ENCODE measurements at places on chromosomes 16 and 17.

GRCh38 chr16:9567666-9568065, 476.2 kb downstream of the HAPSTR1 start:
- DNase-seq: no peak

DNA sequence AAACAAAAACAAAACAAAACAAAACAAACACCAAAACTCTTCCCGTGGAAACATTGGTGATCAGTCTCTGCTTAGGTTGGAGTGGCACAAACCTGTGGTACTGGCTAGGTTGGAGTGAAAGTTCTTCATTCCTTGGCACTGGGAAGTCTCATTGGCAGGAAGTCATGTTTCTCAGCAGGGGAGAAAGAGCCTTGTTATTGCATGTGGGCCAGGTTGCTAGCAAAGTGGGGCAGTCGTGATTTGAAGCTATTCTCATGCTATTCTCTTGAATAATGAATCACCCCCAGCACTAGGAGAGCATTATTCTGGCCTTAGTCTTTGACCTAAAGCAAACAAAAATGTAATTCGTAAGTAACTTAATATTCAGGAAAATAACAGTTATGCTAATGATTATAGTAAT, 24.3 kb upstream of the B4GALNT2 start:
- DNase-seq: no peak

GRCh38 chr16:64974381-64974780, 147.5 kb downstream of the CDH11 start:
- DNase-seq: no peak

DNA sequence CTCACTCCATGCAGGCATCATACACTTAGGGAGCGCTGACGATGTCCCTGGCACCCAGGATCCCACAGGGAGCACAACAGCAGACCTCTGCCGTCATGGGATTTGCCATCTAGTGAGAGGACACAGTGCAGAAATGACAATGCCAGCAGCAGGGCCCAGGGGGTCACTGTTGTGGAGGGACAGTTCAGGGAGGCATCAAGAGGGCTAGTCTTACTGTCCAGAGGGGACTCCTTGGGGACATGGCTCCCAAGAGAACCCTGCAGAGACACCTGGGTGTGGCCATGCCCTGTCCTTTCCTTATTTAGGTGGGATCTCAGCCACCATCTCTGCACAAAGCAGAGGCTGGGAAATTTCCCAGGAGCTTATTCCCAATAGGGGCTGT, 73.7 kb downstream of the CRISPLD2 start:
- no peak for DNase-seq

DNA sequence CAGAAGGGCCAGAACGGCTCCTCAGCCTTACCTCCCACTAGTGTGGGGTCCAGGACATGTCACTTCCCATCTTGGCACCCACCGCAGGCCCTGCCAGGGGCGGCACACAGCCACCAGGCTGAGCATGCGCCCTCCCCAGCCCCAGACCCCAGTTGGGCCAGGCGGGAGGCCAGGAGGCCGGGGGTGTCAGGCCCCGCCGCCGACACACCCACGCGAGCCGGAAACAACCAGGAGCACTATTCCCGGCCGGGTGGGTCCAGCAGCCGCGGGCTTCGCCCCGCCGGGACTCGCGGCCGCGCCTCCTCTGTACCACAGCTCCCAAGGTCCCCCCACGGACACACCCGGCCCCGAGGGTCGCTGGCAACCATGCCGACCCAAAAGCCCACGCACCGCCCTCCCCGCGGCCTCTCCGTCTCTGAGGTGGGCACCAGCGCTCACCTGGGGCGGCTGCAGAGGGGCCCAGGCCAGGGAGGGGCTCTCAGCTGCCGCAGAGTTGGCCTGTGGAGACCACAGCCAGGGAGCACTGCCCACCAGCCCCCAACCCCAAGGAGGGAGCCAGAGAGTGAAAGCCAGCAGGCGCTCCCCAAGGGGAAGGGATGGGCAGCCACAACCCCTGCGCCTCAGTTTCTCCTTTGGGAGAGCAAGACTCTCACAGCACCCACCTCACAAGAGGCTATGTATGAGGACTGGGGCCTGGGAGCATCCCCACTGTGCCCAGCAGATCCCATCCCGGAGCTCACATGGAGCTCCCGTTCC, 18.0 kb downstream of the B9D1 start:
- no peak for DNase-seq

DNA sequence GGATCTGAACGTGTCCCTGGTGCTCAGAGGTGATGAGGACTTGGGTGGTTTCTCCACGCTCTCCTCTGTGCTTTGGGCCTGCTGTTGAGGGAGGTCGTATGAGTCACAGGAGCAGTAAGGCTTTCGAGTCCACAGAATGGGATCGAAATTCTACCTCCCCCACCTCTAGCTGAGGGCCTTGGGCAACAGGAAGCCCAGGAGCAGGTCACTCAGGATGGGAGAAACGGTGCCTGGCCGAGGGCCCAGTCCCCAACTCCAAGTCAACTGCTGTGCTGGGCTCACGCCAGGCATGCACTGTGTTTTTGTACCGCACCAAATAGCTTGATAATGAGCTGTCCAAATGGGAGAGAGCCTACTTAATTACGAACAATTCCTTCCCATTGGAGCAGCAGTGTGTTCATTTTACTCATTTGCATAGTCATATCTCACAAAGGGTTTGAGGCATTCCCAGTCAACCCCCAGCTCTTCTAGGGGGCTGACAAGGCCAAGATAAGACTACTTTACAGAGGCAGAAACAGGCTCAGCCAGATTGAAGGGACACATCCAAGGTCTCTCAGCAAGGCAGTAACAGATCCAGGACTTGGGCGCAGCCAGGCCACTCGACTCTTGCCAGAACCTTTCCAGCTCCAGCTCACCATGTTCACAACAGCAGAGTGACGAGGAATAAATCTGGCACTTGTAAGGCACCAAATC, 53.6 kb downstream of the WNT3 start:
- no peak for DNase-seq

DNA sequence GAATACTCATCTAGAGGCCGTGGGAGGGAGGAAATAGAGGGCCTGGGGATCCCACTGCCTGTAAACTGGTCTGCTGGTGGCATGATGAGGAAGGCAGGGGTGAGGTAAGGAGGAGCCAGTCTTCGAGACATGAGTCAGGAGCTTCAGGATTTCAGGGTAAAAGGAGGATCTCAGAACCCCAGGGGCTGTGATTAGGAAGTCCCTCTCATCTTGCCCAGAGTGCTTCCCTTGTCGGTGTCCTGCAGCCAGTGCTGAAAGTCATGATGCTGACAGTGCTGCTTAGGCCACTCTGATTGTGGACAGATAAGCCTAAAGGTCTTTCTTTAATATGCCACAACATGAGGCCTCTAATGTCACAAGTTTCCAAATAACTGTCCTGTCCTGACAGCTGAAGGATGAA, 29.6 kb downstream of the COG4 start:
- no peak for DNase-seq

DNA sequence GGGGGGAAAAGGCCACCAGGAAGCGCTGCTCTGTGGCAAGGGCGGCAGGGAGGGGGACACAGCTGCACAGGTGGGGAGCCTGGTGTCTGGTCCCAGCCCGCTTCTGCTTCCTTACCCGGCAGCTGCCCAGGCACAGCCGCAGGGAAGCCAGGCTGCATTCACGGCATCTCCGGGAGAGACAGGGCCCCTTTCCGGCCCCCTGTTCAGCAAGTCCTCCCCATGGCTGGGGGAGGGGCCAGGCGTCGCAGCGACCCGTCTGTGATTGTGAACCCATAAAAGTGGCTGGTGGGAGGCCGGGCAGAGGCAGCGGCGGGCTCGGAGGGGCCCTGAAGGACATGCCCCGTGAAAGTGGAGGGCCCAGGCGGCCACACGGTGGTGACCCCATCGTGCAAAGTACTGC, 28.7 kb downstream of the SOX8 start:
- no peak for DNase-seq

All from activated CD4-positive, alpha-beta T cell treated with anti-CD3 and anti-CD28 coated beads, Interleukin-2, amount 50 U/mL, for 48 hours (primary cell).